ENCODE measurements at places on chromosomes 12 and 14.

DNA sequence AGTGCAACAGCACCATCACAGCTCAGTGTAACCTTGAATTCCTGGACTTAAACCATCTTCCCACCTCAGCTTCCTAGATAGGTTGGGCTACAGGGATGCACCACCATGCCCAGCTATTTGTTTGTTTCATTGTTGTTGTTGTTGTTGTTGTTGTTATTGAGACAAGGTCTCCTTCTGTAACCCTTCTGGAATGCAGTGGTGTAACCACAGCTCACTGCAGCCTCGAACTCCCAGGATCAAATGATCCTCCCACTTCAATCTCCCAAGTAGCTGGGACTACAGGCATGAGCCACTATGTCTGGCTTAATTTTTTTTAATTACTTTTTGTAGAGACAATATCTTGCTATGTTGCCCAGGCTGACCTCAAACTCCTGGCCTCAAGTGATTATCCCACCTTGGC is 1.2 kb upstream of the NEMP1 start:
- DNase-seq, result no peak

GRCh38 chr12:104709692-104710435 is 248.2 kb downstream of the SLC41A2 start:
- DNase-seq, result no peak

DNA sequence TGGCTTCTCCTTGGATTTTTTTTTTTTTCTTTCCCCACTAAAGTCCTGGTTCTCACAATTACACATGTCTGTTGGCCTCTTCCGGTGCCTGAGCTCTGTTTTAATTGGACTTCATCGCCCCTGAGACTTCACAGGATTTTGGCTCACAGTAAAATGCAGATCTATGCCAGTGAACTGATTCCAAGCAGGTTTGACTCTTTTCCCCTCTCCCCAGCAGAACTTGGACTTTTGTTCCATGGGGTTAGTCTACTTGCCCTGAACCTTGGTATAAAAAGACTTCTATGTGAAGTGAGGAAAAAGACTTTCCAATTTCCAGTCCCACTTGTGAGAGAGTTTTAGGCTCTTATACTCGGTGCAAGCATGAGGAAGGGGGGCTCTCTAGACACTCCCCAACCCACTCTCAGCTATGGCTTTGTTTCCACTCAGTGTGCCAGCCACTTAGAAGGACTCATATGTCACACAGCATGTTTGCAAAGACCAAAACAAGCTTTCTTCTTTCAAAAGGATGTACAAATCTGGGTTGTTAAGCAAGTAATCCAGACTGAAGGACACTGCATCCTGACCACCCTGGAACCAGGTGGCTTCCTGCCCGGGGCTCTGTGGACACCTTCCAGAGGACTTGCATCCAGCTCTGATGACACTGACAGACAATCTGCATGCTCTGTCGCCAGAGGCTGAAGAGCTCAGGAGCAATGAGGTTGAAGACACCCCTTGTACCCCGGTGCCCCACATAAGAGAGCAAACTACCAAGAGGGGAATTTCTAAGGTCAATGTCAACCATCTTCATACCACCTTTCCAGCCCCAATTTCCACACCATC is 221.9 kb upstream of the EGLN3 start:
- DNase-seq, result no peak

DNA sequence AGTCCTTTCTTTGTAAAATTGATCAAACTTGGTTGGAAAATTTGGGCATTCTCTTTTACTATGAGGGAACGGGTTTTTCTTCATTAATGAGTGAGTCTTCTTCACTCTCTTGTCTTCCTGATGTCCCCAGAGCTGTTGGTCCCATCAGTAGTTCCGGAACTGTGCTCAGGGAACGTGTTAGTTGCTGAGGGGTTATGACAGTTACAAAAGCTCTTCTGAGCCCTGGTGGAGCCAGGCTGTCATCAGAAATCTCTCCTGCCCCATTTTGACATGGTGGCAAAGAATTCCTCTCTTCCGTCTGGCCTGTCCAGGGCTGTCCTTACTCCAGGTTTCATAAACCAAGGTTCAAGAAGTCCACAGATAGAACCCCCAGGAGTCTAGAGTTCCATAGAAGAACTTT is 208.5 kb downstream of the SLC41A2 start:
- no peak for DNase-seq

DNA sequence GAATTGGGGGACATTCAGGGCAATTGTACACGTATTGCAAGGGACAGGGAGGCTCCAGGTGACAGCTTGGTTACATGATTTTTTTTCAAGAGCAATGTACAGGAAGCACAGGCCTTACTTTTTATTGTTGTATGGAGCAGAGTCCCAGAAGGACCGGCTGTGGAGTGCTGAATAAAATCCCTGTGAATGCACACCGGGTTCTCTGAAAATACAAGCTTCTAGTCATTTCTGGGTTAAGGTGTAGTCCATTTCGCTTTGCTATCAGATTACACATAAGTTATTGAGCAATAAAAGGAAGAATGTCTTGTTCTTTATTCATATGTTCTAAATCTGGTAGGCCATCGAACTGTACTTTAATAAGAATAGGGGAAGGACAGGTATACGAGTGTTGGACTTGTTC is 52.2 kb downstream of the PDE3A start:
- no peak for DNase-seq

DNA sequence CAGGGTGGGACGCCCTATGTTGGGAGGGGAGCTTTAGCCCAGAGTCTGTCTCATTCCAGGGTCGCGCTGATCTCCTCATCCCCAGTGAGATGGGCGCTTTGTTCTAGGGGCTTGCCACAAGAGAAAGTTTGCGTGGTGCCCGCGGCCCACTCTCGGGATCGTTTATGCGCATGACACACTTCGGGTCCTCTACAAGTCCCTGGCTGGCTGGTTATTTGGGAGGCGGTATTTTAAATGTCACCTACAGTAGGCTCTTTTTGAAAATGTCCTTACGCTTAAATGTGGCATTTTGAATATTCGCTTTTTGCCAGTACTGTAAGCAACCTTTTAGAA is 541 bp downstream of the GOLT1B start:
- no peak for DNase-seq

DNA sequence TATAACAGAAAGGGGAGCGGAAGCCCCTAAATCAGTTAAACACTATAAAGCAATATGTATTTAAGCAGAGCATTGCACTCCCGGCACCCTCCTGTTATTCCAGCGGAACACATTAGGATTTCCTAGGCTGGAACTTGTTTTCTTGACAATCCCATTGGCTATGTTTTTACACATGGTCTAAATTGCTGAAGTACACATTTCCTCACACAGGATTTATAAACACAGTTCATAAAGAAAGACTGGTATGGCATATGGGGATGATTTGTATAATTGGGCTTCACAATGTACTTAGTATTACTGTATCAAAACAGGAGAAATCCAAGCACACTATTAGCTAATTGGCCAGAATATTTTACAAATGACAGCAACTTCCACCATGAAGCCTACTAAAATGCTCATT is 23.3 kb downstream of the PAX9 start:
- no peak for DNase-seq

DNA sequence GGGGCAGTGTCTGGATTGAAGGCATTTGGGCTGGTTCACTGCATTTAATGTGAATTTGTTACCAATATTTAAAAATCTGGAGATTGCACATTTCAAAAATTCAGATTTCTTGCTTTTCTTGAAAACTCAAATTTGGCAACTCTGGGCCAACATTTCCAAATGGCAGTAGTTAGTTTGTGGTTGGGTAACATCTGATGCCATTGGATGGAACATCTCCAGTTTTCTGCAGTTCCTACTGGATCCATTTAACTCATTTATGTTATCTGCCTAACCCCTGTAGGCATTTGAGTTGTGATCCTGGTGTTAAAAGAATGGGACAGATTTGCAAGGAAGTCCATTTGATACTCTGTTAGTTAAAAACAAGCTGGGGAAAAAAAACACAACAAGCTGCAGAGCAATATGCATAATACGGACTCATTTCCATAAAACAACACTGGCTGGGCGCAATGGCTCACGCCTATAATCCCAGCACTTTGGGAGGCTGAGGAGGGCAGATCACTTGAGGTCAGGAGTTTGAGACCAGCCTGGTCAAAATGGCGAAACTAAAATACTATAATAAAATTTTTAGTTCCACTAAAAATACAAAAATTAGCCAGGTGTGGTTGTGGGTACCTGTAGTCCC is 7.9 kb downstream of the EIF2B2 start:
- DNase-seq, result no peak

DNA sequence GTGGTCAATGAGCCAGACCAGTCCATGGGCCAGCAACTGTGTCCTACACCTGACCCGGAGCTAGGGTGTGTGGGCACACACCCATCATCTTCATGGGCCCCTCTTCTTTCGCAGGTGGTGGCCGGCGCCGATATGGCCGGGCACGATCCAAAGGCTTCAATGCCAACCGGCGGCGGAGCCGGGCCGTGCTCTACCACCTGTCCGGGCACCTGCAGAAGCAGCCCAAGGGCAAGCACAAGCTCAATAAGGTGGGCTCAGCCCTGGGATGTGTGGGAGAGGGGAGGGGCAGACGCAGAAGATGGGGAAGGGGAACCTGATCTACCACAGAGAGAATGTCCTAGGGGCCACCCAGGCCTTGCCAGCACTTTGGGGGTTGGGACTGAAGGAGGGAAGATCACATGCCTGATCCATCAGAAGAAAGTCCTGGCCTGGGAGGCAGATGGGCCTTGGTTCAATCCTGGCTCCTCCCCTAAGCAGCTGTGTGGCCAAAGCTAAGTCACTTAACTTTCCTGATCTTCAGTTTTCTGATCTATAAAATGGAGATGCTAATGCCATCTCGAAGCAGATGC is 3.8 kb downstream of the KCNH3 start:
- DNase-seq, result no peak

- peak; percentile 43 for DNase-seq
Observed at GRCh38 chr14:102063109-102063807, 23.6 kb downstream of the HSP90AA1 start.

DNA sequence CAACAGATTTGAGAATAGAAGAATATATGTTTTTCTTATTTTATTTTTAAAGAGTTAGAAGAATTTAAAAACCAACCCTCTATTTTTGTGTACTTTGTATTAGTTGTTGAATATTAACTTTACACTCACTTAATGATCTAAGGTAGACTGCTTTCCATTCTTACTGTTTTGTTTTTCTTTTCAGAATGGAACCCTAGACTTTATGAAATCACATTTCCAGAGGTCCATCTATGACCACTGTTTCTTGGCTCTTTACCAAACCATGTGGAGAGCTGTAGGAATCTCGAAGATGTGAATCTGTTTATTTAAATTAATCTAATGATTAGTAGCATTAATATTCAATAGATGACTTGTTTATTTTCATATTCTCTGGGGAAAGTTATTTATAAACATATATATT is 7.2 kb upstream of the PIK3C2G start:
- no peak for DNase-seq

GRCh38 chr12:105912882-105913678 is 225.7 kb downstream of the NUAK1 start:
- DNase-seq, result no peak

GRCh38 chr14:99271951-99272631 is at the start of gene BCL11B:
BCL11B (minus strand) TSS chr14:99272197; CDS start chr14:99271218, 979 bp downstream.
- peak; percentile 80 for DNase-seq

- no peak for DNase-seq
Observed at GRCh38 chr12:1741154-1741949, 50.5 kb downstream of the ADIPOR2 start.

DNA sequence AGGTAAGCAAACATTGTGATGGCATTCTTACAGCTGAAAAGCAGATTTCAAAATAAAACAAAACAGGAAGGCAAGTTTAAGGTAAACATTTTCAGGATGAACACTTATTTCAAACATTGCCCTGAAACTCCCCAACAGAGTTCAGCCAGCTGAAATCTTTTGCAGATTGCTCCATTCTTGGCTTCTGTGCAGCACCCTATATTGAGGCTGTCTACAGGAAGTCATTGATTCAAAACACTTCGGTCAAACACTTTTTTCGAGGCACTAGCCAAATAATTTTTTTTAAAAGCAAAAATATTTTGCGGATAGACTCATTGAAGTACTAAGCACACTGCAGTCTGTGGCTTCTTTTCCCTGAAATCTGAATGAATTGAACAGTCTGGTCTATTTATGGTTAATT is 318.1 kb upstream of the PDE3A start:
- DNase-seq, result no peak

DNA sequence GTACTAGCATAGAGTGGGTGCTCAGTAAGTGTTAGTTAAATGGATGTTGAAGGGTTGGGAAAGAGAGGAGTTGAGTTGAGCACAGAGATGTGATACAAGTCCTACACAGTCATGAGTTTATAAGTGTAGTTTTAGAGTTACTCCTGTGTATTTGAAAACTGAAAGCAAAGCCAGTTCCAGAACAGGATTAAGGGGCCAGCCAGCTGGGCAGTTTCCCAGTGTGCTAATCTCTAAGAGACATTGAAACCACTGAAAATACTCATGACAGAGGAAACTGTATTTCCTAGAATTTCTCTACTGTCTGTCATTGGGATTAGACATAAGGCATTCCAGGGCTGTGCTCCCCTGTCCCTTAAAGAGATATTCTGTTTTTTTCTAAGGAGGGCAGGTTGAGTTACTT is 101.0 kb downstream of the DERA start:
- DNase-seq, result no peak

DNA sequence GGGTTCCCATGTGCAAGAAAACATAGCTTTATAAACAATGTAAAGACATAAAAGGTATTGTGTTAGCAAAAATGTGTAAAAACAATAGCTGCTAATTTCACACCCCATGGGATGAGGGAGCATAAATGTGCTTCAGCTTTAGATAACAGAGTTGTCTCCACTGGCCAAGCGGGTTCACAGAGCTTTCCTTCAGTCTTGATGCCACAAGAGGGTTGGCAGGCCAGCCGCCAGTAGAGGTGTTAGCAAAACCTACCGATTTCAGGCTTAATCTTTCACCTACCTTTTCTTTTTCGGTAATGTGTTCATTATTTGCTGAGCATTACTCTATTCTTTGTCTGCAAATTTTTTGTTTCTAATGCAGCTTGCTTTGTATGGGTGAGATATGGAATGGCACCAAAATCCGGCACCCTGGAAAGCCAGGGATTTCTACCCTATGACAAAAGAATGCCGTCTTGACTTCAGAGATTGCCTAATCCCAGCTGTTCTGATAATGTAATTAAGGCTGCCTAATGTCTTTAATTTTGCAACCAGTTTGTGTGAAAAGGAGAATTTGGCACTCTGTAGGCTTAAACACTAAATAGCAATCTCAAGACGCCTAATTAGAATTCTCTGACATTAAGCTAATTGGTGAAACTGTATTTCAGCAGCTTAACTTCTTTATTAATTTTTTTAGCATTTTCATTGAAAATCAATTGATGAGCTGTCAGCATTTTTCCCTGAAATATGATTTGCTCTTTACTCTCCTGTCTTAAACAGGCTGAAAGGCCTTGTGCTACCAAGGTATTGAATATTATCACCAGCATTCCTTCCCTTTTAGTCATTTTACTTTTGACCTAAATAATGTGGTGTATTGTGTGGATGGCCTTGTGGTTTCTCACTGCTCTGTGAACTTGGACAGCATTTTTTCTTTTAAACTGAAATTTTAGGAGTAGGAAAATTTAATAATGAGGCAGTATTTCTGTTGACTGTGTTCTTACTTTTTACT is 60.7 kb downstream of the POLR3B start:
- no peak for DNase-seq

DNA sequence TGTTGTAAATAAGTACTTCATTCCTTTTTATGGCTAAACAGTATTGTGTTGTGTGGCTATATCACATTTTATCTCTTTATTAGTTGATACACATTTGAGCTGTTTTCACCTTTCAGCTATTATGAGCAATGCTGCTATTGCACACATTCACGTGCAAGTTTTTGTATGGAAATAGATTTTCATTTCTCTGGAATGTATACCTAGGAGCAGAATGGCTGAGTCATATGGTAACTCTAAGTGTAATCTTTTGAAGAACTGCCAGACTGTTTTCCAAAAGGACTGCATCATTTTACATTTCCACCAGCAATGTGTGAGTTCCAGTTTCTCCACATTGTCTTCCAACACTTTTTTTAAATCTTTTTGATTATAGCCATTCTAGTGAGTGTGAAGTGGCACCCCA is 134.0 kb downstream of the SRGAP1 start:
- DNase-seq, result no peak

Data from T-helper 22 cell (primary cell).